ENCODE measurements at places on chromosomes 16 and 17.
A peak's percentile ranks its signal among the peaks of the same experiment; 100 is the strongest.

- DNase-seq: no peak
Measured at GRCh38 chr17:42270596-42270995, 5.6 kb downstream of the STAT5B start.

GRCh38 chr17:34174496-34174895, 80.6 kb upstream of the CCL2 start:
- no peak for DNase-seq

DNA sequence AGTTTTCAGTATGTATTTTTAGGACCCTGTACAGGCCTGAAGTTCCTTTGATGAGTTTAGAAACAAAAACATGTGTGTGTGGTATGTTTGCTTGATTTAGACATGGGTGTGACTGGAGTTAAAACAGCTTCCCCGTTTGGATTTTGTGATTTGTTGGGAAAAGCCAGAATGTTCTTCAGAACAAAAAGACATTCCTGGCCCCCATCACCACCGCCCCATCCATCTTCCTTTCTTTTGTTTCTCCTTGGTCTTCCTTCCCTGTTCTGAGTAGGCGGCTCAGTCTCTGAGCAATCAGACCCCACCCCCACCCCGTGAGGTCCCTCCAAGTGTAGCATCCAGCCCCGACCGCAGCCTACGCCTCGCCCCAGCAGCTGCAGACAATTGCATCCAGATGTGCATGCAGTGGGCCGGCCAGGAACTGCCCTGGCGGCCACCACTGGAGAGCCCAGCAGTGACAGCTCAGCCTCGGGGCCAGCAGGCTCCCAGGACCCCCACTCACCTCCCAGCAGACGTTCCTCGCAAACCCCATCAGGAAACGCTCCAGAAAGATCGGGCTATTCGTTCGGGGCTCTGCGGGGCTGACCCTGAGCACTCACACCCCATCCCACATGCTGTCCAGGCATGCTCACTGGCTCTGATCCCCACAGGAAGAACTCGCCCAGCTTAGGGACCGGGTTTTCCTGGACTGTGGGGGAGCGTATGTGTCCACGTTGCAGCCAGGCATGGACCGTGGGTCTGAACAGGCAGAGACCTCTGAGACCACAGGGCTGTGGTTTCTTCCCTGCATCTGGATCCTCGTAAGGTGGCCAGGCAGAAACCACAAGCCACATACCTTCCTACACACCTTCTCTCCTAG, 99.8 kb upstream of the CDH5 start:
- DNase-seq: no peak

GRCh38 chr16:57628008-57628781, at the start of gene ADGRG1:
ADGRG1 (plus strand) TSS chr16:57628630; CDS start chr16:57650288, 21,658 bp downstream.
- DNase-seq: no peak

DNA sequence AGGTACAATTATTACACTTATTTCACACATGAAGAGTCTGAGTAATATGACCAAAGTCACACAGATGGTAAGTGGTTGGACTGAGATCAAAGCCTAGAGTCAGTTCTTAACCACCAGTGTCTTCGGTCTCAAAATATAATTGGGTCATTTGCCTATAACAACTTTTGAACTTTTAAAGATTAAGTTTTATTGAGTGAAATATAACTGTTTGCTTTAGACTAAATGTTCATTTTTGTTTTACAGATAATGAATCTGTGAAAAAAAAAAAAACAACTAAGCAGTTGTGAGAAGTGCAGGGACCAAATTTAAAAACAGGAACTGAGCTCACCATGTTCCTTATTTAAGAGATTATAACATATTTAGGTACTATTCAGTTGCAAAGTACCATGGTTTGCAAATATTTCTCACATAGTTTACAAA, 150.1 kb downstream of the ITFG1 start:
- no peak for DNase-seq

DNA sequence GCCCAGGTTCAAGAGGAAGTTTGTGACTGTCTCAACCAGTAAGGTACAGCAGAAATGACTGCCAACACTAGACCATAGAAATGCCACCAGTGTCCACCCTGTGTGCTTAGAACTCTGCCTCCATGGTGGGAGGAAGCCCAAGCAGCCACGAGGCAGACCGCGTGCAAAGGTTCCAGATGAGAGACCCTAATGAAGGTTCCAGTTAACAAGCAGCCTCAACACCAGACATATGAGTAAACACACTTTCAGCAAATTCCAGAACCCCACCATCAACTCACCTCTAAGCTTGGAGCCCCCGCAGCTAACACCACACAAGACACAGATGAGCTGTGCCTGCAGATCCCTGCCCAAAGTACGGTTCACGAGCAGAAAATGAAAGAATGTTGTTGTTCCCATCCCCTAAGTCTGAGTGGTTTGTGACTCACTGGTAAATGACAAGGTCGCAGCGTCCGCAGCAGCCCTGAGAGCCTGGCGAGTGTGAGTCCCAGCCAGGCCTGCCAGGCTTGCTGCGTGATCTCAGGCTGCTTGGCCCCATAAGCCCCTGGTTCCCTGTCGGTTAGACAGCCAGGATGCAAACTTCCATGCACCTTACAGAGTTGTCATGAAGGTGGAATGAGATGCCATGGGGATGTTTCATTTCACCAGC, 193.7 kb downstream of the C16orf95 start:
- DNase-seq: no peak

GRCh38 chr16:86635176-86635876, 57.0 kb downstream of the FOXL1 start:
- DNase-seq: no peak

DNA sequence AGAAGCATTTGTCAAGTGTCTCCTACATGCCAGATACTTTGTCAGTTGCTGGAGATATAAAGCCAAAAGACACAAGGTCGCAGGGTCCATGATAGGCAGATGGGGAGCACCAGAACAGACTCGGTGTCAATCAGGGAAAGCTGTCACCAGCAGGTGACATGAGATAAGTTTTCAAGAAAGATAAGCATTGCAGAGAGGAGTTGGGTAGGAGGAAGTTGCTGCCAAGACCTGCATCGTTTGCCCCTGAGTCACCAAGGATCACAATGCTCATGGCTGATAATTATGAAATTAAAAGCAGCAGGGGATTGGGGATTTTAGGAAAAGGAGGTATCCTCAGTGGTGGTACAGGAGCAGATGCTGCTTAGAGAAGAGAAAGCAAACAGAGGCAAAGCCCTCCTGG, 551.1 kb upstream of the CDH11 start:
- no peak for DNase-seq

GRCh38 chr16:66950971-66951790, 9.9 kb upstream of the CES3 start:
- DNase-seq: no peak

GRCh38 chr16:89686520-89687091, at the start of gene CDK10:
CDK10 (plus strand) TSS chr16:89686689; CDS start chr16:89686711, 22 bp downstream.
- peak; percentile 86 for DNase-seq

DNA sequence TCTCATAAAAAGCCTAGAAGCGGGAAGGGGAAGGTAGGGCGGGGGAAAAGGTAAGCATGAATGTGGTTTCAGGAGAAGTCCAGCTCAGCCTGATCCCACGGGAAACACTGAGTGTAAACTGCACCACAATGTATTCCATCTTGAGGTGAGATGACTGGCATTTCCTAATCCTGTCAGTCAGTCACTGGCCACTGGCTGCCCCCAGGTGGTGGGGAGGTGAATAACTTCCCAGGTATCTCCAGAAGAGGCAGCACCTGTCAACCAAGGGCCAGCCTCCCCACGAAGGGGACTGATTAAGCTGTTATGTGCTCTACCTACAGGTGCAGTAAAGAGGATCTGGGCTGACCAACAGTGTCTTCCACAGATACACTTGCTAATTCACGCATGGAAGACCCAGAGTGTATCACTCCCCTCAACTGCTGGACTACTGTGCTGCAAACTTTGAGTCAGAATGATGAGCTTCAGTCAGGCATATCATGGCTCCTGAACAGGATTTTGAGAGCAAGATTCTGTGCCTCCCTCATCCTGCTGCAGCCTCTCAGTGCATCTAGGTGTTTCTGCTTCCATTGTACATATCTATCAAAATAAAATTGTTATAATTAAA, 108.5 kb upstream of the CCL2 start:
- peak; percentile 22 for DNase-seq

DNA sequence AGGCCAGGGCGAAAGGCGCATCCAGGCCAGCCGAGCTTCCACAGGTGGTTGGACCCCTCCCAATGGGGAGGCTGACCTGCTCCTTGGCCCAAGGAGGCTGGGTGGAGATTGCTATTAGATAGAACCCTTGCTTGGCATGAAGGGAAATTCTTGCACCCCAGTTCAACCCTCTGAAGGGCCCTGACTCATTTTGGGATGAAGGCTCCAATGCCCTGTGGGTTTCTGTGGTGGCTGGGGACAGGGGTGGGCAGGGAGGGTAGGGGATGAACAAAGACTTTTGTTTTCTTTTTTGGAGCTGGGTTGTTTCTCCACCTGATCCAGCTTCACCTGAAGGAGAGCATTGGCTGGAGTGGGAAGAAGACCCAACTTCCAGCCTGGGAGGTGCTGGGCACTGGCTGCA, 16.7 kb upstream of the TBX21 start:
- no peak for DNase-seq

GRCh38 chr17:82332669-82333278, 792 bp downstream of the SECTM1 start:
- no peak for DNase-seq

GRCh38 chr16:68385371-68385770, 62.9 kb downstream of the SMPD3 start:
- DNase-seq: no peak

GRCh38 chr16:85535352-85536072, 77.6 kb upstream of the GSE1 start:
- DNase-seq: no peak

DNA sequence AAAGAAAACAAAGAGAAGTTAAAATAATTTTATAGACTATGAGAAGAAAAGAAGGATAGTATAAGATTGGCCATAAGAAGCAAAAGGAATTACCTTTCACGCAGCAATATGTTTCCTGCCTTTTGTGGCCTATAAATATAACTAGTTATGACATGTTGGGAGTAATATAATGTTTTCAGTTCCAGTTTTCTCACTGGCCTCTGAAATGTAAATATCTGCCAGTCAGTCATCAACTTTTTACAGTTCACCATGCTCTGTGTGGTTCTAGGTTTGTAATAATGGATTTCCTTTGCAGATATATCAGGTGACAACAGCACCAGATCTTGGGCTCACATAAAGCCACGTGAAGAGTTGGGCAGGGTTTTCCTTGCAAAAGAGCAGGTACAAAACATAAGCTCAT, 94.3 kb downstream of the ABCA8 start:
- no peak for DNase-seq

- DNase-seq: no peak
Measured at GRCh38 chr17:32912218-32912897, 15.6 kb upstream of the TMEM98 start.

GRCh38 chr16:57475711-57476339, 10.5 kb downstream of the DOK4 start:
- DNase-seq: peak; percentile 67

DNA sequence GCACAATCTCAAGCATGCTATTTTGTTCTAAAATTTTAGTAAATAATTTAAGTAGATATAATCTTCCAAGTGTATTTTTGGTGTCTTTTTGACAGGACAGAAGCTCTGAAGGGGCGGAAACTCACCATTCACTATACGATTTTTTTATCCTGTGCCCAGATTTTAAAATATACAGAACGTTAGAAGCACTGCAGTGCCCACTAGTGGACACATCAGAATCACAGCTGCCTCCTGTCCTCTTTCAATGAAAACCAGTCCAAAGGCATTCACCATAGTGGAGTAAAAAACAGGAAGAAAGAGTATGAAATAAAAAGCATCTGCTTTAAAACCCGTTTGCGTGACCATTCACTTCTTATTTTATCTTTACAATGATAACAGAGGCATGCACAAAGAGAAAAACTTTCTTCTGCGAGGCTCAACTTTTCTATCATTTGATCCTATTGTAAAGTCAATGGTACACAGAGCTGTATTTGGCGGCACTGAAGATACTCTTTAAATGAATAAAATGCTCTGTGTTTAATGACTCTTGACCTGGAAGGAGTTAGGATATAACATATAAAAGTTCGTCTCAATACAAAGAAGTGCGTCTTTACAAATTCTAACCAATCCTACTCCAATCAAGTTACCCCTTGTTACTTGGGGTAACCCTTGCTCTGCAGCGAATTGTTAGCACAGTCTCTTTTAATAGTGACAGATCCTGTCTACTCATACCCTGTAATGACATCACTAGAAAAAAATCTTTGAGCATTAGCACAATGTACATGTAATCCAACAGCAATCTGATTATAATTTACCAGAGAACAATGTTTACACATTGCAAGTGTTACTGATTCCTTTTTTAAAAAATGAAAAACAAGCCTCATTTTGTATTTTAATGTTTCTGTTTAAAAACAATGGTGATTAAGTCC, 339.8 kb upstream of the PSMD7 start:
- no peak for DNase-seq

- DNase-seq: no peak
Measured at GRCh38 chr16:68382296-68382718, 66.0 kb downstream of the SMPD3 start.

- no peak for DNase-seq
Measured at GRCh38 chr16:12078405-12079280, 102.1 kb downstream of the SNX29 start.

DNA sequence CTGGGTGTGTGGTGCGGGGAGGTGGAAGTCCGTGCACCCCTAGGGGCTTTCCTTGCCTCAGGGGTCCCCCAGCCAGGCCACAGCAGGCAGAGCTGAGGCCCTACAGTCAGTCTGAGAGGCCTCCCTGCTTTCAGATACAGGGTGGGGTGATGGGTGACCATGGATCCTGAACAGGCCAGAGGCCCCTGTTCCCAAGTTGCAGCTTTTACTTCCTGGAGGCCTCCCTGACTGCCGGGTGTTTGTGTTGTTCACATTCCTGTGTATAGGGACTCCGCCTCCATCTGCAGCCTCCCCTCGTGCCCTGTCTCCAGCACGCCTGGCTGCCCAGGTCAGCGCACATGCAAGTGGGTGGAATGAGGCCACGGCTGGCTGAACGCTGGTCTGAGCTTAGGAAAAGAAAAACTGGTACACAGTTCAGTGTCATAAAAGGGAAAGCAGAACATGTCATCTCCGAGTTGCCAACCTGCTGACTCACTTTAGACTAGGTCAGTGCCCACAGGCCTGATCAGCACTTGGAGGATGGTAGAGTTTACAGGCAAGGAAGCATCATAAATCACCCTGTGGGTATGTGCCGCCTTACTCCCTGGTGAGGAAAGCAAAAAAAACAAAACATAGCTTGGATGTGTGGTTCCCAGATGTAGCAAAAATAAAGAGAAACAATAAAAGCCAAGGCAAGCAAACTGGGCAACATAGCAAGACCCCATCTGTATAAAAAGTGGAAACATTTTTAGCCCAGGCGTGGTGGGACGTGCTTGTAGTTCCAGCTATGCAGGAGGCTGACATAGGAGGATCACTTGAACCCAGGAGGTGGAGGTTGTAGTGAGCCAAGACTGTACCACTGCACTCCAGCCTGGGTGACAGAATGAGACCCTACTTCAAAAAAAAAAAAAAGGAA, 6.2 kb upstream of the SLC7A6 start:
- DNase-seq: no peak

Data from activated T-helper 1 cell treated with Interleukin-2 at 50 U/mL for 16 hours (primary cell).